Activated gamma-delta T cell (primary cell): ENCODE measurements at places on chromosomes 1 and 21.
A peak's percentile ranks its signal among the peaks of the same experiment; 100 is the strongest.

DNA sequence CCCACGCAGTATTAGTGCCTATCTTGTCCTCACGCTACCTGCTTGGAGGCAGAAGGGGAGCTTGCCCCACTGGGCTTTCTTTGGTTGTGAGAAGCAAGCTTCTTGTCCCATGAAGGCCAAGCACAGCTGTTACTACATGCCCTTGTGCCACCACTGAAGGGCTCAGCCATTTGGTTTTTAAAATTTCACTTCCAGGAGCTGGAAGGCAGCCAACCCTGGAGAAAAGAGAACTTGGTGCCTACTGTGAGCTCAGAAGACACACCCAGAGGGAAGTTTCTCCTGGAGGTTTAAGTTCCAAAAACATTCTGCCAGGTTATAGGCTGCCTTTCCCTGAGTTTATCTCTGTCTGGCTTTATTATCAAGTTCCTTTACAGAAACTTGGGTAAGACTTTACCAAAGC lies 187.4 kb downstream of the SLC35F3 start:
- no peak for DNase-seq

GRCh38 chr1:157982136-157982535 lies 11.3 kb upstream of the KIRREL1 start:
- no peak for DNase-seq

- DNase-seq: no peak
These were observed 158.5 kb upstream of the FGGY start for GRCh38 chr1:59138402-59138801.

DNA sequence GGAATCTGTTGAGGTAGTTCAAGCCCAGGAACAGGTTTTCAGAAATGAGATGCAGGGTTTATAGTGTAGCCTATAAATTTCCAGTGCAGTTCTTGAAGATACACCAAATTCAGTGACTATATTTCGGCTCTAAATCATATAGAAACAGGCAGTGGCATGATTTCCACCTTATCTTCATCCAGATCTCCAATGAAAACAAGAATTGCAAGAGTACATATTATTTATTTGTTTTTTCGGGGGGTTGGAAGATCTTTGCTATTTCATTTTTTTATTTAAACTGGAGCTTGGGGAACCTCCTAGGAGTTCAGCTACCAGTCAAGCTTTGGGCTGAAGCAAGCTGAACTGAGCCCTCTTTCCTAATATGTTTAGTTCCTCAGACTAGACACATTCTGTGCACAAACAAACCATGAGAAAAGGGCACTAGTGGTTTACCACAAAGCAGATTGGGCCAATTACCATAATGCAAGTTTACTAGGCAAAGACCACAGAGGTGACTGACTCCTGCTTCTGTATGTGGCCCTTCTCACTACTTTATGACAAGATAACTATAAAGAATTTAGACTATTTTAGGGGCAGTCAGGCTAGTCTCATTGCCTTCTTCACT lies 68.5 kb downstream of the RGS2 start:
- no peak for DNase-seq

DNA sequence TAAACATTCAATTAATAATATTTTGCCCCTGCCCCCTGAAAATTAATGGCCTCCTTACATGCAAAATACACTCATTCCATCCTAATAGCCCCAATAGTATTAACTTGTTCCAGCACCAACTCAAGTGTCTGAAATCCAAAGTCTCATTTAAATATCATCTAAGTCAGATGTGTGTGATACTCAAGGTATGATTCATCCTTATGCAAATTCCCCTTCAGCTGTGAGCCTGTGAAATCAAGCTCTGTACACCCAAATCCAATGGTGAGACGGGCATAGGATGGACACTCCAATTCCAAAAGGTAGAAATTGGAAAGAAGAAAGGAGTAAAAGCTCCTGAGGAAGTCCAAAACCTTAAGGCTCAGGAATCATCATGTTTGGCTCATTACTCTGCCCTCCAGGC lies 83.5 kb downstream of the HHAT start:
- no peak for DNase-seq

- DNase-seq: no peak
These were observed 548.1 kb downstream of the BRINP3 start for GRCh38 chr1:189929501-189930099.

- DNase-seq: no peak
These were observed 223.1 kb downstream of the CAMTA1 start for GRCh38 chr1:7008331-7008730.

- no peak for DNase-seq
These were observed 14.3 kb upstream of the LSM10 start for GRCh38 chr1:36411674-36412648.

DNA sequence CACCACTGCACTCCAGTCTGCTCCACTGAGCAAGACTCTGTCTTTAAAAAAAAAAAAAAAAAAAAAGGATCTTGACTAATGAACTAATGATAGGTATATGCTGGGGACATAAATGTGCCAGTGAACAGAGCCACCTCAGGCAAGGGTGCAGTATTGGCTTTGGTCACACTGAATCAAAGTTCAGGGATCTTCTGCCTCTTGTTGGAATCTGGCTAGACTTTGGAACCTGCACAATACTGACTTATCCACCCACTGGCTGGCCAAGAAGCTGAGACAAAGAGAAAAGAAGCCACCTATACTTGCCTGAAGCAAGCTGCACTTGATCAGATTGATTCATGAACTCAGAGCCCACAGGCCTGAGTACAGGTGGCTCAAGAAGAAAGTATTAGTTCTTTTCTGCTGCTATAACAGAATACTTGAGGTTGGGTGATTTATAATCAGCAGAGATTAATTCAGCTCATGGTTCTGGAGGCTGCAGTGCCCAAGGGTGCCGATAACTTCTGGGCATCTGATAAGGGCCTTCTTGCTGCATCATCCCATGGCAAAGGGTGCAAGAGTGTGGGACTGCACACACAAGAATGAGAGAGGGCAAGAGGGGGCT lies 172.0 kb downstream of the FGGY start:
- no peak for DNase-seq

- DNase-seq: no peak
These were observed 100.4 kb upstream of the F3 start for GRCh38 chr1:94641990-94642389.

DNA sequence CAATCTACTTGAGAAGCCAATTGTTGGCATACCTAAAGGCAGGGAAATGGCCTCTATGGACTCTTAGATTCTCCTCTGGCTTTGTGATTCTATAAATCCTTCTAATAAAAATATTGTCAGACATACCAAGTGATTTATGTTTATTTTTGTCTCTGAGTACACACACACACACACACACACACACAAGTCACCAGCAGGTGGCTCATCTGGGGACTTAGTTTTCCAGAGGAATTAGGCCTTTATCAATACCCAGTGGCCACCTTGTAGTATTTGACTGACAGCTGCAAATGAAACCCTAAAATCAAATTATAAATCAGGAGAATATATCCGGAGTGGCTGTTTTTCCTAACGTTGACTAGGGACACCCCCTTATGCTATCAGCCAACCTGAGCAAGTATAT lies 258.5 kb downstream of the BRINP2 start:
- DNase-seq: no peak

- no peak for DNase-seq
These were observed 15.1 kb downstream of the BACH1 start for GRCh38 chr21:29313662-29314408.

- no peak for DNase-seq
These were observed 58.1 kb downstream of the TBCE start for GRCh38 chr1:235425357-235425756.

DNA sequence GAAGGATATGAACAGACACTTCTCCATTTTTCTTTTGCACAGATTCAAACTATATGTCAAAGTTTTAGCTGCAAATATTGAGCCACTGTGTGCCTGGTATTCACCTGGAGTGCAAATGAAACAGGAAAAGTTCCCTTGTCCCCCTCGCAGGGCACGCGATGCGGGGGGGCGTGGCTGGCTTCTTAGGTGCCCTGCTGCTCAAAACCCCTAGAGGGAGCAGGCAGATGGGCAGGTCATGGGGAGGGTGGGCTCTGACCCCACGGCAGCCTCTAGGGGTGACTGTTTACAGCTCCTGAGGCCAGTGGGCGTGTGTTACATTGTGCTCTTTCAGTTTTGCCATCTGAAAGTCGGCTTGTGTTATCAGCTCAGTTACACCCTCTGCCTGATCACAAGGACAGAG lies 931.2 kb upstream of the B3GALT2 start:
- no peak for DNase-seq

- peak; percentile 65 for DNase-seq
These were observed at the start of gene PCBP3 for GRCh38 chr21:45643021-45643980. TSS of gene PCBP3 (plus strand) at chr21:45643725. CDS start at chr21:45850086, 206,361 bp downstream.

DNA sequence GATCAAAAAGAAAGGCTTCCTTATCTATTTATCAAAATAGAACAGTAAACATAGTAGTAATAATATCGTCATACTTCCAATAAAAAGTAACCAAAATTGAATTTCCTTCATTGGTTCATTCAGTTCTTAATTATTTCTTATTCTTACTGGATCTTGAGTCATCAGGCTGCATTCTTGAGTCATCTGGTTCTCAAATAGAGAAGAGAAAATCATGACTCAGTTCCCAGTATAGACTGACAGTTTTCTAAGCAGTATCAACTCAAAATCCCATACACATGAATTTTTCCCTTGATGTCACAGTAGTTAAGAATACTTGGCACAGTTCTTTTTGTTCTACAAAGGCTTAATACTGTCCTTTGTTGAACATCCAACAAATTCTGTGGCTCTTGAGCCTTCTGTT lies 626.9 kb upstream of the ADGRL4 start:
- no peak for DNase-seq

DNA sequence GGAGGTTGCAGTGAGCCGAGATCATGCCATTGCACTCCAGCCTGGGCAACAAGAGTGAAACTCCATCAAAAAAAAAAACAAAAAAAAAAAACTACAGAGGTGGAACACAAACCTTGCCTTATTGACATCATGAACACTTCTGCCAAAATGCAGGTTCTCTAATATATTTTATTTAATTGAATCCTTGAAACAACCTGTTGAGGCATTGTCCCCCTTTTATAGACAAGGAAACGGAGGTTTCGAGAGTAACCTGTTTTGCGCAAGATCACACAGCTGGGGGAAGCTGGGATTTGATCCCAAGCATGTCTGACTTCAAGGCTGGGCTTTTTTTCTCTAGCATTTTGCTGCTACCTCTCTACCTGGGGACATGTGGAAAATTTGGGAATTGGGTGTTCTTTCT lies 2.8 kb downstream of the SZRD1 start:
- DNase-seq: no peak

DNA sequence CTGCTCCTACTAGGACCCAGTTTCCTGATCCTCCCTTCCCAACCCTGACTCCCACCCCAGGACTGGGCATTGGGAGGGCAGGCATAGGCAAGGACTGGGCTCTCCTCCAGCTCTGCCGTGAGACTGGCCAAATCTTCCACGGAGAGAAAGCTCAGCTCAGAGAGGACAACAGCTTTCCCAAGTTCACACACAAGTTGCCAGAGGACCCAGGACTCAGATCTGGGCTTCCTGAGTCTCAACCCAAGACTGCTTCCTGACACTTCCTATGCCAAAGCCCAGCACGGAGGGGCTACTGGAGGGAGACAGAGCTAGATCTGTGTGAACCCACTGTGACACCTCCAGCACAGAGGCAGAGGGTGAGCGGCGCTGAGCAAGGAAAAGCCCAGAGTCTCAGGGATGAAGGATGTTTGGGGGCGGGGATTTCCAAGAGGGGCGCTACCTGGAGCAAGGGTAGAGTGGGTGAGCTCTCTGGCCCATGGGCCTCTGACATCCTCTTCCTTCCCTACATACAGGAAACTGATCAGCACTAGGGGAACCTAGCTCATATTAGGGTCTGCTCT lies 7.1 kb downstream of the PDZK1IP1 start:
- DNase-seq: no peak

GRCh38 chr1:55213151-55213884 lies 1.8 kb downstream of the USP24 start:
- no peak for DNase-seq

DNA sequence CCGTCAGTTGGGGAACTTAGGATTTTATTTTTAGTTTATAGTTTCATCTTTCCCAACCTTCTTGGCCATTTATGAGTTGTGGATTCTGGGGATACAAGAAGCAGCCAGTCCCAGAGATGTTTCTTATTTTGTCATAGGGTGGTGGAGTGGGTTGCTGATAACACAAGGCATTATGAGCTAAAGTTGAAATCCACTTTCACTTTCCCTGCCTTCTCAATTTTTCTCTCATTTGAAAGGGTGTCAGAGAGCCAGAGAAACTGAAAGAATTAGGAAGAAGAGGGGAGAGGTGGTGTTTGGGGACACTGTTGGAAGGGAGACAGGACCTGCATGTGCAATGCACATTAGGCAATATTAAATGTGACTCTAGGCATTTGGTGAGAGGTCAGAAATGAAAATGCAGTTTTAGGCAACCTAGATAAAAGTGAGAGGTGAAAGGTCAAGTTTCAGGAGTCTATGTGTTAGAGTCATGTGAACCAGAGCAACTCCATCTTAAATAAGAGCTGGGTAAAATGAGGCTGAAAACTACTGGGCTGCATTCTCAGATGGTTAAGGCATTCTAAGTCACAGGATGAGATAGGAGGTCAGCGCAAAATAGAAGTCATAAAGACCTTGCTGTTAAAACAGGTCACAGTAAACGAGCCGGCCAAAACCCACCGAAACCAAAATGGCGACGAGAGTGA lies 71.1 kb upstream of the F3 start:
- DNase-seq: no peak

- DNase-seq: no peak
These were observed 3.0 kb upstream of the AIM2 start for GRCh38 chr1:159079525-159079924.

DNA sequence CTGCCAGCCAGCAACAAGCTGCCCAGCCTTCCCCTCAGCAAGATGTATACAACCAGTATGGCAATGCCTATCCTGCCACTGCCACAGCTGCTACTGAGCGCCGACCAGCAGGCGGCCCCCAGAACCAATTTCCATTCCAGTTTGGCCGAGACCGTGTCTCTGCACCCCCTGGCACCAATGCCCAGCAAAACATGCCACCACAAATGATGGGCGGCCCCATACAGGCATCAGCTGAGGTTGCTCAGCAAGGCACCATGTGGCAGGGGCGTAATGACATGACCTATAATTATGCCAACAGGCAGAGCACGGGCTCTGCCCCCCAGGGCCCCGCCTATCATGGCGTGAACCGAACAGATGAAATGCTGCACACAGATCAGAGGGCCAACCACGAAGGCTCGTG lies 13.3 kb upstream of the PIGV start:
- DNase-seq: no peak

DNA sequence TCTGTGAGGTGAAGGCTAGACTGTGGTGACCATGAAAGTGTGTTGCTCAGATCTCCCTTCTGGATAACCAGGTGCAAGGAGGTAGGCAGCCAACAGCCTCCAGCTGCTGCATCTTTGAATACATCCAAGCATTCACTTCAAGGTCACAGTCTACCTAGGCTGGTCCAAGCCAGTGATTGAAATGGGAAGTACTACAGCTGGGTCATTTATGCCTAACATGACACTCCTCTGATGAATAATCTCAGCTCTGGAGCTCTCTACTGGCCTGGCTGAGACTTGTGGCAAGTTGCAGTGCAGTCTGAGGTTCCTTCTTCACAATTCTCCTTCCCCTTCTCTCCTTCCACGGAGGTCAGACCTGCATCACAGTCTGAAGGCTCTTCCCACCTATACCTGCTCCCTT lies 35.0 kb upstream of the ARHGAP29 start:
- DNase-seq: no peak

GRCh38 chr1:91850708-91851107 lies 35.2 kb downstream of the TGFBR3 start:
- no peak for DNase-seq

- DNase-seq: no peak
These were observed 184.1 kb downstream of the RASAL2 start for GRCh38 chr1:178277793-178278530.

GRCh38 chr1:4085546-4085945 lies 185.5 kb upstream of the C1orf174 start:
- no peak for DNase-seq
